MM.1S (cell line): ENCODE measurements at places on chromosomes 2 and 18.

DNA sequence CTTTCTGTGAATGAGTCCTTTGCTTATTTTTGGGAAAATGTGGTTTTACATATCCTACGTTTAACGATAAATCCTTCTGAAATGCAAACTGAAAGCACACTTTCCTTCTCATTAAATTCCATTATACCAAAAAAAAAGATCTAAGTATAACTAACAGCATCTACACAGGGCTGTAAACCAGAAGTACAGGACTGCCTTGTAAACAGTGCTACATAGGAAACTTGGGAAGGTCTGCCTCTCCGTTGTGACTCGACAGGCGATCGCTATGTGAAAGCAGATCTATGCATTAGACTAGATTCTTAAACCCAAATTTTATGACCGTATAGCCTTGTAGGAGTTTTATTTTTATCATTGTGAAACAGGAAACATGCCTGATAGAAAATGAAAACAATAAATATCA is 690.5 kb downstream of the ARHGAP15 start:
- DNase-seq, result no peak

DNA sequence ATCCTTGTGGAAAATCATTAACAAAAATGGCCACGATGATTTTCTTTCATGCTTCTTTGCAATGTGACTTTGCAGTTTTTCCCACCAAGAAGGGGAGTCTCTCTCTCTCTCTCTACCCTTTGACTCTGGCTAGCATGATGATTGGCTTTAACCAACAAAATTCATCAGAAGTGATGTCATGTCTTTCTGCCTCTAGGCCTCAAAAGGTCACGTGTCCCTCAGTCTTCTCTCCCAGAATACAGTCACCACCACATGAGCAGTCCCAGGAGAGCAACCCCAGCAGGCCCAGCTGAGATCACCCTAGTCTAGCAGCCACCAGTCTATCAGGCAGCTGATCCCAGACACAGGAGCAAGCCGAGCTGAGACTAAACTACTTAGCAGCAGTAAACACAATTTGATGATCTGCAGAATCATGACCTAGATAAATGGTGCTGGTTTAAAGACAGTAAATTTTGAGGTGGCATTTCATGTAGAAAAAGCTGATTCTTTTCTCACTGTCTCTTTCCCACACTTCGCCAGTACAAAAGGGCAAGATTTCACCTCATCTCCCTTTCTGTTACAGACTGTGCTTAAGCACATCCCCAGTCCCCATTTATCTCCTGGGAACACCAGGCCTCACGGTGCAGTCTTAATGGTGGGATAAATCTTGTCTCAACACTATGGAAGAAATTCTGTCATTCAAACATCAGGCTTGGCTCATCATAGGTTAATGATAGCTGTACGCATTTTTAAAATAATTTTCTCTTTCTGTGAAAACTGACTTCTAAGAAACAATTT is 132.7 kb downstream of the SCG2 start:
- no peak for DNase-seq

DNA sequence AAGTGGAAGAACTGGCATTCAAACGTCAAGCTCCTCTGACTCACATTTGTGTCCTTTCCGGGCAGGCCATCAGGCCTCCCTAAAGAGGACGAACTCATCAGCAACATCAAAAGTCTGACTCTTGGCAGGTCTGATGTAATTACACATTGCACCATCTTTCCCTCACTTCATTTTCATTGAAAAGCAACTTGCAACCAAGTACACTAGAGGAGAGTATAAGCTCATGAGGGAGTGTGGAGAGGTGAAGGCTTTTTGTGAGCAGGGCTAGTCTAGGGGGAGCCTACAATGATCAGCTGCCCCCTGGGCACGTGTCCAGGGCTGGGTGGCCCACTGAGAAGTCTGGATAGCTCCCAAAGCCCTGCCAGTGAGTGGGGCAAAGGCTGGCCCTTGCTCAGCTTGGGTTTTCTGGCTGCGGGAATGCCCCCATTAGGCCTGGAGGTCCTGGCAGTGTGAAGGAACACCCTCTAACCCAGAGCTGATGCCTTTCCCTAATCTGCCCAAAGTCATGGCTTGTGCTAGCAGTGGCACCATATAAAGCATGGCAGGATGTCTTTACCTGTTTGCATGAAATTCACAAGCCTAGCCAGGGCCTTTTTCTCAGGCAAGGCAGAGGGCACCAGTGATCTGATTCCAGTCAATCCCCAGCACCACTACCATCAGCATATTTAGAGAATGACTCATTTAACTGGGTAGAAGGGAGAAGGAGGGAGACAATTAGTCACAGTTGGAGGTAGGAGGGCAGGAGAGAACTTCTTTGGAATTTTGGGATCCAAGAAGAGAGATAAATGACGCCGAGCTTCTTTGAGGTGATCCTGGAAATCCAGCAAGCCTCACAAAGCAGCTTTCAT is 8.5 kb upstream of the DAW1 start:
- no peak for DNase-seq

DNA sequence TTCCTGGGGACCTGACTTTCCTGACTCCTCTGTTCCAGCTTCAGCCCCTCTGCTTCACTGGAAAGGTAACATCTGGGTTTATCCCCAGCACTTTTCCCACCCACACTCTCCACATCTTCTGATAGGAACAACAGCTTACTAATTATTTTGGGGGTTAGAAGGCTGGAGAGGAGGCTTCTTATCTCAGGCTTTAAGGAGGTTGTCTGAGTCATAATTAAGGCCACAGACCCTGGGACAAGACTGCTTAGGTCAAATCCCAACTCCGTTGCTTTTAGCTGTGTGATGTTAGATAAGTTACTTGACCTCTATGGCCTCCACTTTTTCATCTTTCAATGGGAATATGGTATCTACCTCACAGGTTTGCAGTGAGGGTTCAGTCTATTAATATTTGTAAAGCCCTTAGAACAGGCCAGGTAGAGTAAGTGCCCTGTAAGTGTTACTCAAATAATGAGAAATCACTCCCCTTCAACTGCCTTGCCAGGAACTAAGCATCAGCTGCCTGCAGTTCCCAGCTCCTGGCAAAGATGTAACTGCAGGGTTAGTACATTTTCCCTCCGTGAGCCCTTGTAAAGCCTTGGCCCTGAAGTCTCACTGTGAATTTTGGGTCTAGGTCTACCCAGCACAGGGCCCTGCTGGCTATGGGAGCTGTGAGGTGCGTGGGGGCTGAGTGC is 123.6 kb downstream of the MTX2 start:
- DNase-seq, result no peak

GRCh38 chr2:102487761-102488462 is 14.9 kb downstream of the SLC9A4 start:
- DNase-seq, result no peak

GRCh38 chr2:165693838-165694237 is 100.2 kb downstream of the GALNT3 start:
- DNase-seq, result no peak

GRCh38 chr18:57544936-57545660 is 41.4 kb downstream of the FECH start:
- peak; percentile 84 for DNase-seq

DNA sequence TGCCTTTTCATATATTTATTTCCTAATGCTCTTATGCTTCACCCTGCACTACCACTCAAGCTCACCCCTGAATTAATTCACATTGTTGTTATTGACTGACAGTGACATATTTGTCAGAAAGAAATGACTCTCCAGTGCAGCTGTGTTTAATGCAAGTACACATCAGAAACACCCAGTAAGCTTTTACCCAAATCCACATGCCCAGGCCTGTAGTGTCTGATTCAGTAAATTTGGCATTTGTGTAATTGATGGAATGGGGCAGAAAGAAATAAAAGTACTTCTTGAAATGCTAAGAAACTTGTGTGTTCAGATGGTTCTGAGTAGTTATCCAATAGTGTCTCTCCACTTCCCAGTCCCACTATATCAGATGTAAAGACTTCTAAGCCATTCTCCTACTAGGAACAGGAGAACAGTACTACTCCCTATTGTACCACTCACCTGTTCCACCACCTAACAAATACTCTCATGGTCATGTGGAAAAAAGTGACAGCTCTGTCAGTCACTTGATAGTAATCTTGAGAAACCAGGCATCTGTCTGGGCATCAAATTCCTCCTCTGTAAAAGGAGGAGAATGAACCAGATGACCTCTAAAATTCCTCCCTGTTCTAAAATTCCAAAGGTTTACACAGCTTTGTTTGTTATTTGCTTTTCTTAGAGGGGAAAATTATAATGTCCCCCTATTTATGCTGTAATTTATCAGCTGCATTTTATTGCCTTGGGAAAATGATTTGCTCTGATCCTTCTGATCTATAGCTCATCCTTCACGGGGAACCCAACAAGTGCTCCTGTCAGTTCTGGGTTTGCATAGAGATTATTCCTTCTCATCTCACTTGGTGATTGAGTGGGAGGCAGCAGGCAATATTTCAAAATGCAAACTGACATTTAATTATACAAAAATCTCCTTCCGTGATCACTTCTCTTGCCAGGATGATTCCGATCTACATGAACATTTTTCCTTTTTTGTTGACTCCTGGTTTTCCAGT is 70.9 kb downstream of the ZNF385B start:
- no peak for DNase-seq

- peak; percentile 13 for DNase-seq
Observed at GRCh38 chr18:31634331-31634713, 42.6 kb downstream of the TTR start.

DNA sequence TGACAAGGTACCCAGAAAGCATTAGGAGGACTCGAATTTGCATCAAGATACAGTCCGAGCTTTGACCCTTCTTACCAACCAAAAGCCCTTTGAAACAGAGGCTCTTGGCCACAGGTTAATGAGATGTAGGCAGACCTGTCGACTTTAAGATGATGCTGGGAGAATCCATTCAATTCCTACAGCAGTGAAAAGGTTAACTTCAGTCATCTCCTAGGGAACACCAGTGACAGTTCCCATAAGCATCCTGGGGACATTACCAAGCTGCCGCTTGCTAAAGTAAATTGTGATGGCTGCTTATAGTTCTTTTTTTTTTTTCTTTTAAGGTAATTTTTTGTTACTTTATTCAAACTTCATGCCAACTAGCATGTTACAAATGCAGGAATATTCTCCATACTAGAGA is 379.3 kb downstream of the SOX11 start:
- DNase-seq, result no peak

GRCh38 chr18:79572848-79573451 is 106.7 kb upstream of the CTDP1 start:
- no peak for DNase-seq

GRCh38 chr2:10253596-10254372 is 48.9 kb upstream of the HPCAL1 start:
- no peak for DNase-seq

DNA sequence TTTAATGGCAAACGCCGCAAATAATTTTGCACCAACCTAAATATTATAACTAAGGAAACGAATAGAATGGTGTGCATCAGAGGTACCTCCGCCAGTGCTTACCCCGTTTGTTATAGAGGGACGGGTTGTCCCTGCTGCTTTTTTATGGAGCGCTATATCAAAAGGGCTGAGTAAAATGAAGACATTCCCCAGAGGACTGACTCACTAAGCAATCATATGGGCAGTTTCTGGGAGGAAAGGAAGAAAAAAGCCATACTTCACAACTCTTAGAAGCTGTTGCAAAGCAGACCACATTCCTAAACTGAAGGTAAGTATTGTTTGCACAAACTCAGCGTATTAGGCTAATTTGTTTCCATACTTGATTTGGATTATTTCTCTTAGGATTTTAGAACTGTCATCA is 12.9 kb downstream of the ID2 start:
- DNase-seq, result no peak

DNA sequence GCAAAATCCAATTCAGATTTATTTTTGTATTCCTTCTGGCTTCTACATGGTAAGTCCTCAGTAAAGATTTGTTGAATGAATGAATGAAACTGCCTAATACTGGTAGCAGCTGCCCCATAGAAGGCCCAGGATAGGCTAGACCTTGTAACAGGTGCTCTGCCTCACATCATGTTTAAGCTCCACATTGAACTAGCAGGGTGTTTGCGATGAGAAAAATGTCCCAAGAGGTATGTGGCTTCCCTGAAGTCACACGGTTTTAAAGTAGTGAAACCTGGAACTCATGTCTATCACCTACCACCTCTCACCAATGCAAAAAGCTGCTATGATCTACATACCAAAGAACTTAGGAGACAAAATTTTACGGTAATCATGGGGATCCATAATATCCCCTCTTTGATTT is 765 bp upstream of the LHCGR start:
- DNase-seq, result no peak

DNA sequence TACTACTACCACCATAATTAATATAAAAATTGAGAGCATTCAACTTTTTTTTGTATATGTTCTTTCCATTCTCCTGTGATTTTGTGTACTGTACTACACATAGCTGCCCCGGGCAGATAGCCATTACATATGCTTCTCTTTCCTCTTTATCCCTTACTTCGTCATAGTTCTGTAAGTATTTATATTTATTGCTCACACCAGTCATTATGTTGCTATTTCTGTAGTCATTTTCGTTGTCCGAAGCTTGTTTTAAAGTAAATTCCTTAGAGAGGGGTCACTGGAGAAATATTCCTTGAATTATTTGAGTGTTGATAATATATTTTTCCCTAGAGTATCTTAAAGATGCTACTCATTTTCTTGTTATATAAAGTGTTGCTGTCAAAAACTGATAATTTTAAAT is 144.0 kb downstream of the CLIP4 start:
- no peak for DNase-seq

DNA sequence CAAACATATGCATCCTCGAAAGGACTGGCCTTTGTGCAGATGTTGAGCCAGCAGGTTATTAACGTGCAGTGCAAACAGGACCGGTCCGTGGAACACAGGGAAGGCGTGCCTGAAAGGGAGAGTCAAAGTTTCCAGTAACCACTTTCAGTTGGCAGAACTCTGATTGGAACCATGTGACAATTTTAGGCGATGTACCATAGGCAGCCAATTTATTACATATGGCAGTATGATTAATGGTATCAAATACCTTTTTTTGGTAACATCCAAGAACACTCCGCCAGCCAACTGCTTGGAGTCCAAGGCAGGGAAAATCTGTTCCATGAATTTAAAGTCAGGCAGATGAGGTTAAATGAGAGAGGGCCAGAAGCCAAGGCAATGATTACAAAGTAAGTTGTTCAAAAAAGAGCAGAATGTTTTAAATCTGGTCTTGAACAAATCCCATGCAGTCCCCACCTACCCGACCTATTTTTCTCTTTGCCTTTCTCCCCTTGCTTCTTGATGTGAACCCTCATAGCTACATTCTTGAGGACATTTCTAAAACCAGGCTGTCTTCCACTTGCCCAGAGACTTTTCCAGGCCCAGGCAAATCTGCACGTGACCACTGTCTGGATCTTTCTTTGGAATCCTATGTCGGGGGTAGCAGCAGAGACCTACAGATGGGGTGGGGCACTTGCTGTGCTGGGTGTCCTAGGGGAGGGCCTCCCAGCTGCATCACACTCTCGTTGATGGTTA is 351.7 kb downstream of the HRH4 start:
- no peak for DNase-seq

GRCh38 chr2:37657471-37657870 is 14.0 kb downstream of the CDC42EP3 start:
- DNase-seq, result peak; percentile 2
